ENCODE measurements at places on chromosomes 6 and 20.
A peak's percentile ranks its signal among the peaks of the same experiment; 100 is the strongest.

- DNase-seq, result no peak
These were observed 602.5 kb upstream of the CDH4 start for GRCh38 chr20:60649541-60649940.

- DNase-seq, result peak; percentile 39
These were observed 100.2 kb downstream of the PREP start for GRCh38 chr6:105302617-105303128.

GRCh38 chr6:130968476-130968875 lies 94.6 kb downstream of the EPB41L2 start:
- no peak for DNase-seq

DNA sequence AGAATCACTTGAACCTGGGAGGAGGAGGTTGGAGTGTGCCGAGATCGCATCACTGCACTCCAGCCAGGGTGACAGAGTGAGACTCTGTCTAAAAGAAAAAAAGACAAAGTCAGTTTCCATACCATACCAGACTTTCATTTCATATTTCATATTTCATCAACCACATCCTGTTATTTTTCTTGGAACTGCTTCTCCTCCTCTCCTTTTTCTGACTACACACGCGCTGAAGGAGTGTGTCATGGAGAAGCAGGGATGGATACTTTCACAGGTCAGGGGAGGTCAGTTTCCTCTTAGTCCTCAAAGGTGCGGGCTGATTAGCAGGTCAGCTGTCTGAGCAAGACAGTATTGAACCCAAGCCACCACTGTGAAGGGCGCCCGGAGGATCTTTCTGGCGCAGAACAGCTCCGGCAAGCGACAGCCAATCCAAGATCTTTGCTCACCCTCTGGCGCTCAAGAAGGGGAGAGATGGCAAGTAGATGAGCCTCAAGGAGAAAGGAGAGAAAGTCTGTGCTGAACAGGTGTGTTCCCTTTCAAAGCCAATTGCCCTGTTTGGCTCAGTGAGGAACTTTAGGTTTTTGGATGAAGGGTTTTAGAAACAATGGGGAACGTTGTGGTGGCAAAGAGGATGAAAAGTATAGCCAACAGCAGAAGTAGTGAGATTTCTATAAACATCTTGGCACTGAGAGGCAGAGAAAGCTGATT lies 18.9 kb upstream of the SYNJ2 start:
- no peak for DNase-seq

DNA sequence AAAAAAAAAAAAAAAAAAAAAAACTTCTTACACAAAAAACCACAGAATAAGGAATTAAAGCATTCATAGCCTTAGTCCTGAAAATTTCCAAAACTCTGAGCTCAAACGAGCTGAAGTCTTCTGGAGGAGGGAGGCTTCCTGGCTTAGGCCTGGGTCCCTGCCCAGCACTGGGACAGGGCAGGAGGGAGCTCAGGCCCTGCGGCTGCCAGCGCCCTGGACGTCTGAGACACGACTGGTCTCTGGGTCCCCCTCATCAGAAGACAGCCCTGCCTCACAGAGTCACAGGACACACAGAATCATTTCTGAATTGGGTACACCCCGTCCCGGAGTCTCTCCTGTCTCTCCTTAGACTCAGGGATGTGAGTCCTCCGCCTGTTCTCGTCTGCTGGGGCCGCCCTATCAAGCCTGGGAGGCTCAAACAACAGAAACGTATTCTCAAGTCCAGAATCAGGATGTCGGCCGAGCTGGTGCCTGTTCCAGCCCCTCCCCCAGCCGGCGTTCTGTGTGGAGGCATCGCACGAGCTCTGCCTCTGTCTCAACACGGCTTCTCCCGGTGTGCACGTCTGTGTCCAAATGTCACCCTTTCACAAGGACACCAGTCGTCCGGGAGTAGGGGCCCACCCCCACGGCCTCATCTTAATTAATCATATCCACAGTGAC lies 39.4 kb downstream of the ZBTB46 start:
- no peak for DNase-seq

- no peak for DNase-seq
These were observed 8.2 kb upstream of the KCNB1 start for GRCh38 chr20:49490689-49491088.

GRCh38 chr6:41966214-41966920 lies 24.8 kb upstream of the CCND3 start:
- no peak for DNase-seq

- no peak for DNase-seq
These were observed 395.3 kb downstream of the CD109 start for GRCh38 chr6:74091136-74091793.

DNA sequence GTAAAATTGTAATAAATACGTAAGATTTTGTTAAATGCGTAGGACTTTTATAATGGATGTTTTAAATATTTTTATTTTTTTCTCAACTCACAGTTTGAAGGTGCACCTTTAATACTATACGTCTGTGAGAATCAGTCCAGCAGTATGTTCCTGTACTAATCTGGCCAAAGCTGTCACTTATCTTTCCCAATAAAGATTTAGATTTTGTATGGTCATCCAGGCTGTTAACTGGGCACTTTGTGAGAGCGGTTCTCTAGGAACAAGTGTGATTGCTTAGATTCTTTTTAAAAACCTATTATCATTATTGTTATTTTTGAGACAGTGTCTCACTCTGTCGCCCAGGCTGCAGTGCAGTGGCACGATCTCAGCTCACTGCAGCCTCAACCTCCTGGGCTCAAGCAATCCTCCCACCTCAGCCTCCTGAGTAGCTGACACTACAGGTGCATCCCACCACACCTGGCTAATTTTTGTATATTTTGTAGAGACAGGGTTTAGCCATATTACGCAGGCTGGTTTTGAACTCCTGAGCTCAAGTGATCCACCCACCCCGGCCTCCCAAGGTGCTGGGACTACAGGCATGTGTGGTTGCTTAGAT lies 1.7 kb downstream of the DCBLD1 start:
- DNase-seq, result no peak

- DNase-seq, result no peak
These were observed 202.3 kb downstream of the GMPR start for GRCh38 chr6:16440636-16441212.

GRCh38 chr6:257774-258173 lies 34.5 kb upstream of the DUSP22 start:
- no peak for DNase-seq

GRCh38 chr6:34391473-34391785 lies 1.0 kb downstream of the NUDT3 start:
- no peak for DNase-seq

DNA sequence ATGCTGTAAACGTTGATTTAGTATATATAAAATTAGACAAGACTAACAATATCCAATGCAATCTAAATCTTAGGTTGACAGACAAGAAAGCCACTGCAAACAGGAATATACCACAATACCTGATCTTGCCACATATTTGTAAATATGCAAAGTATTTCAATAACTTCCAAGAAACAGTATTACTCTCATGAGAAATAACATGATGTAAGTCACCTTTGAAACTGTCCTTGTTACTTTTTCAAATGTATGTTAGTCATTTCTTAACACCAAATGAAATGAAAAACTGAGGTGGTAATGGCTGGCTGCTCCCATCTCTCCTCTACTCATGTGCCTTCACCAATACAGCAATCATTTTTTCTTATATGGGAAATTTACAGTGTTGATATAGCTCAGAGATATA lies 118.7 kb downstream of the ATG5 start:
- no peak for DNase-seq

- no peak for DNase-seq
These were observed 1.2 kb upstream of the SYNJ2 start for GRCh38 chr6:157980288-157981131.

GRCh38 chr20:10572853-10573252 lies 100.9 kb downstream of the JAG1 start:
- DNase-seq, result no peak

GRCh38 chr6:95318137-95318536 lies 259.2 kb upstream of the MANEA start:
- no peak for DNase-seq

GRCh38 chr6:135905604-135906300 lies 54.3 kb downstream of the PDE7B start:
- no peak for DNase-seq

DNA sequence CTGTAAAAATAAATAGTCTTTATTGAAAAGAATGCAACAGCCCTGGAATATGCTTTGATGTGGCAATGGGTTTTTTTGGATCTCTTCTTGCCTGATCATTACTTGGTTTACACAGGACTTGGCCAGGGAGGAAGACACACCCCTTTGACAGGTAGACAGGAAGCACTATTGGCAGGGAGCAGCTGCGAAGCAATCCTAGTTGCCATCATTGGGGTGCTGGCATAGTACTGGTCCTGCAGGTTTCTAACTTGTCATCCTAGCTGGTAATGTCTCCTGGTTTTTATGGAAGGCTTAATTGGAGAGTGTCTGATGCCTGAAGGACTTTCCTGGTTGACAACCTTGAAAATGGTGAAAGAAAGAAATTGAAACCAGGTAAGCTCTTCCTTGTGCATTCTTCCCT lies 71.2 kb upstream of the CCN6 start:
- no peak for DNase-seq

DNA sequence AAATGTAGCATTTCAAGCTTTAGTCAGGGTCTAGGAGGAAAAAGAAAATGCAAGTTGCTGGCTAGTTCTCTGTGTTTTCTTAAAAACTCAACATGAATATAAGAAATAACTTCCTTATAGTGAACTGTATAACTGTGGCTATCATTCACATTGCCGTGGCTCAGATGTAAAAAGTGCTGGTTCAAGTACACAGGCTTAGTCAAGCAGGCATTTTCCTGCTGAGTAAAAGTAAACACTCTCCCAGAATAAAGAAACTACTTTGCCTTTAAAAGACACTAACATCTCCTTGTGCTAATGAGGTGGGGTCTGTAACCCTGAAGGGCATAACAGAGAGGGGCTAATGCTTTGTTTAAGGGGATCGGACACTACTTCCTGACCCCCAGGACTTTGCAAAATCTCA lies 3.3 kb downstream of the ATP5F1E start:
- no peak for DNase-seq

- DNase-seq, result no peak
These were observed 6.5 kb downstream of the EYS start for GRCh38 chr6:65700561-65700960.

GRCh38 chr6:146526192-146526591 lies 17.4 kb upstream of the RAB32 start:
- no peak for DNase-seq

DNA sequence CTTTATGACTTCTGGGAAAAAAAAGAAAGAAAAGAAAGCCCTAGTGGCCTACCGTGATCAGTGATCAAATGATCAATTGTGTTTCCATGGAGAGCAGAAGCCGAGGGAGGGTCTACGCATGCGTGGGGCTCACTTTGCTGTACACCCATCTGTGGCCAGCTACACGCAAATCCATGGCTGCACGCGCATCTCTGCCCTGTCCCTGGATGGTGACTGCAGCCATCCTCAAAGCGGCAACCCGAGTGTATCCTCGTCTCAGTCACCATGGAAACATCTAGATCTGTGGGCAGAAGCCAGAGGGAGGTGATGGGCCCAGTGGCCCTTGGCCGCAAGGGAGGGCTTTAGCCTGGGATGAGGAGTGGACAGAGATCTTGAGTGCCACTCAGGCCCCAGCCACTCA lies 785 bp upstream of the ULBP3 start:
- DNase-seq, result no peak

- no peak for DNase-seq
These were observed 26.8 kb upstream of the SLC35B3 start for GRCh38 chr6:8462169-8462568.

DNA sequence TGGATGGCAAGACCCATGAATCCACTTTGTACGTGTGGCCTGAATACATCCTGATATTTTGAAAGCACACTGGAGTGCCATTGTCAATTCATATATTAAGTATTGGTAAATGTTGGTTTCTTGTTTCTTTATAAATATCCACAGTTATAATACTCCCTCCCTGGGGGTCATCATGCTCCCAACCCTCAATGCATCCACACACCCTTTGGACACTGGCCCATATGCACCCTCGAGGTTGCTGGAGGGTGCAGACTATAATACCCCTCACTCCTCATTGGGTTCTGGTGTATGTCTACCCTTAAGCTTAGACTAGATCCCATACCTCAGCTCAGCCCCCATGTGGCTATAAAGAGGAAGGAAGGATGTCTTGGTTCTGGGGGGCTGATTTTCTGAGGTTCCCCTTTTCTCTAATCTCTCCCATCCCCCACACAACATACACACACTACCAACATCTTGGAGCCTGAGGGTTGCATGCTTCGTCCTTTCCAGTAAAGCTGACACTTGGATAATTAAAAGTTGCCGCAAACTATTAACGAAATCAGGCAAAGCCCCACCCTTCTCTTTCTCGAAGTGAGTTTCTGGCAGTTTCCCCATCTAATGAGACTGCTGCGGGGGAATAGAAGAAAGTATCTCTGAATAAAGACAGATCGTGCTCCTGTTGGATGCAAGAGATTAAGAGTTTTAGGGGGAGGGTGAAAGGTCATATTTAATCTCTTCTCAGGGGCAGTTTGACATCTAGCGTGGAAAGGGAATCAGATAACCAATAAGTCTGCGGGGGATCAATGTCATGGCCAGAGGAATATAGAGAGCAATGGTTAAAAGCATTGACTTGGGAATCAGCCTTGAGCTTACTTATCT lies 7.4 kb downstream of the PIM1 start:
- no peak for DNase-seq

DNA sequence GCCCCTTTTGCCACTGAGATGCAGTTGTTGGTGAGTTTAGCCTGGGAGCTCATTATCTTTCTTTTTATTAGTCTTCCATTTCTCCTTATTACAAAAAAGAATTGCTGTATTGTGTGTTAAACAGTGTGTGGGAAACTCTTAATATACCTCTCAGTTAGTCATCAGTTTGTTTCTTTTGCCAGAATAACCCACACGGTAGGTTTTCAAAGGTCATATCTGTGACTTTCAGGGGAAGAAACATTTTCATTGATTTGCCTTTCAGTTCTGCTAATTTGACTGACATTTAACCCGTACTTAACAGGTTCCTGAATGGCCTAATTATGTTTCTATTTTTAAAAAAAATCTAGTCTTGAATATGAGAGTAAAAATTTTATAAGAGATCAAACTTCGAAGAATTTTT lies 145.3 kb downstream of the KHDC1L start:
- DNase-seq, result no peak

DNA sequence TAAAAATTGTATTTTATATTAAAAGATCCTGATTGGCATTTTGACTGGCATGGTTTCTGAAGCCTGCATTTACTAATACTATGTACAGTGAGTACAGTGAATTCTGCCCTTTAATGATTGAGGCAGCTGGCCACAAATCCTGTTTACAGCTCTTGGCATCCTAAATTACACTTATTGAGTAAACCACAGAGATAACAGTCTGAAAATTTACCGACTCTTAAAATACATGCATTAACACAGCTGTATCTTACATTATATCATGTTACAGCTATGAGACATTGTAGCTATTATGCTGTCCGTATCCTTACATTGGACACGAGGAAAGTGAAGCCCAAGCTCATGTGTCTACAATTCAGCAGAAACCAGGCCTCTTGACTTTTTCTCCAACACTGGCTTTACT lies 90.8 kb downstream of the FAM83B start:
- DNase-seq, result no peak

GRCh38 chr6:166996406-166996805 lies 2.8 kb upstream of the CEP43 start:
- no peak for DNase-seq

DNA sequence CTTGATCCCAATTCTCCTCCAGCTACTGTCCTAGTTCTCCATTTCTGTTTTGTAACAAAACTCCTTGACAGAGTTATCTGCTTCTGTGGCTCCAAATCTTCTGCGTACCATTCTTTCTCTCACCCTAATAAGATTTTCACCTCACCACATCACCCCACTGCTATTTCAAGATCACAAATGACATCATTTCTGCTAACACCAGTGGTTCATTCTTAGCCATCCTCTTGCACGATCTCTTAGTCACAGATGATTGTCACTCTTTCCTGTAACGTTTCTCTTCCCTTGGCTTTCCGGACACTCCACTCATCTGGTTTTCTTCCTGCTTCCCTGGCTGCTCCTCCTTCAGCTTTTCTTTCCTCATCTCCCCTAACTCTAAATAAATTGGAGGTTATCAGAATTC lies 56.8 kb upstream of the FABP7 start:
- DNase-seq, result no peak

Measured in H9 (cell line).